ENCODE measurements at places on chromosomes 2 and 18.

DNA sequence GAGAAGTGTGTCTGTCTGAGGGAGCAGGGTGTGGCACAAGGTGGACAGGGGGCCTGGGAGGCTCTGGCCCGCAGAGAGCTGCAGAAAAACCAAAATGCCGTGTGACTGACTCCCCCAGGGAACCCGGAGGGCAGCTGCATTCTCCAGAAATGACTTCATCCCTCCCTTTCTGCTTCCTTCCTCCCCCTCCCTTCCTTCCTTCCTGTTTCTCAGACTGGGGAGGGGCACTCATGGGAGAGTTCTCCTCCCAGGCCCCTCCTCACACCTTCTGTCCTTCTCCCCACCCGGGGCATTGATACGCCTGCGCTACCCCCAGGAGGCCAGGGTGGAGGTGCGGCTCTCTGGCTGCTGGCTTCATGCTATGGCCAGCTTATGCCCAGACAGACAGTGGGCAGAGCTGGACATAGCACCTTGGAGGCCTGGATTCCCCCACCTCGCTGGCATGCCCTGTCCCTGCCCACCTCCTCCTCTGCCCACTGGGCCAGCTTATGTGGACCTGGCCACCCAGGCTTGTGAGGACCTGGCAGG, 8.2 kb upstream of the GPR17 start:
- no peak for DNase-seq

- no peak for DNase-seq
Measured at GRCh38 chr2:154447727-154448418, 250.6 kb upstream of the KCNJ3 start.

DNA sequence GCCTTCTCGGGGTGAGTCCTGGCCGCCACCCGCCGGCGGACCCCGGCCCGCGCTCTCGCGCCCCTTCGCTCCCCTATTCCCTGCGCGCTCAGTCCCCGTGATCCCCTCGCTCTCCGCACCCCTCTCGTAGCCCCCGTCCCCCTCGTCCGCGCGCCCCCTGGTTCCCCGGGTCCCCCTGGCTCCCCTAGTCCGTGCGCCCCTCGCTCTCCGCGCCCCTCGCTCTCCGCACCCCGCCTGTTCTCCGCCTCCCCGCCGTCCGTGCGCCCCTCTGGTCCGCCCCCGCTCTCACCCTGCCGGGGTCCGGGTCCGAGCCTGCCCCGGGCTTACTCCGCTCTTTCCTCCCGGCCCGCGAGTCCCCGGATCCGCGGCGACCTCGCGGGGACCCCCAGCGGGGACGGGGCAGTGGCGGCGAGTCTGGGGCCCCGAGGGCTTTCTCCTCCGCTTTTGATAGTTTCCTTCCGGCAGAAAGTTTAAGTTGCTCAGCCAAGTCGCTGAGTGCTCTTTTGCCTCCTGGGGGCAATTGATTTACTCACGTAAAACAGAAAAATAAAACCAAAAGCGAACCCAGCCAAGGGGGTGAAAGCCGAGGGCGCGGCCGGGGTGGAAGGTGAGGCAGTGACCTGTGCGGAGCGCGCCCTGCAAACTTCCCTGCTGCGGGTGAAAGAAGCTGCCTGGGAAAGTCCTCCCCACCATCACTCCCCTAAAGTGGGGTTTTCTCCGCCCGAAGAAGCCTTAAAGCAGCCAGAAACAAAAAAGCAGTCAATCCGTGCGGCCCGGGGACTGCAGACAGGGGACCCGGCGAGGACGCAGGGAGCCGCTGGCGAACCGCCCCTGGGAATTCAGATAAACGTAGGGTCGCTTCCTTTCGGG, 568 bp downstream of the RAB31 start:
- no peak for DNase-seq

GRCh38 chr2:105725388-105725787, 19.3 kb upstream of the NCK2 start:
- DNase-seq: no peak

GRCh38 chr2:30964334-30965005, 157.2 kb upstream of the CAPN13 start:
- no peak for DNase-seq

DNA sequence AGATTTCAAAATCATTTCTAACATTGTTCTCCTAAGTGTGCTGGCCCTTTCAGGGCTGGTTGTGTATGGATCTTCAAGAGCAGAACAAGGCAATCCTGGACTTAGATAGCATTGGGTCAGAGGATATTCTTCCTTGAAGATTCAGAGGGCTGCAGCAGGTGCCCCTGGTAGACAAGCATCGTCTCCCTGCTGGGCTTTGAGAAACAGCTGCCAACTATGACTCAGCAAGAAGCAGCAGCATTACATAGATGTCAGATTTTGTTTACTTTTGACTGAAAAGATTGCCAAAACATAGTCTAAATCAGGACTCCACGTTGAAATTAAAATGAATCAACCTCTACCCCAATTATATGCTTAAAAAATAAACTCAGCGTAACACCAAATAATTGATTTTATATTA, 618.8 kb downstream of the SOCS6 start:
- no peak for DNase-seq

DNA sequence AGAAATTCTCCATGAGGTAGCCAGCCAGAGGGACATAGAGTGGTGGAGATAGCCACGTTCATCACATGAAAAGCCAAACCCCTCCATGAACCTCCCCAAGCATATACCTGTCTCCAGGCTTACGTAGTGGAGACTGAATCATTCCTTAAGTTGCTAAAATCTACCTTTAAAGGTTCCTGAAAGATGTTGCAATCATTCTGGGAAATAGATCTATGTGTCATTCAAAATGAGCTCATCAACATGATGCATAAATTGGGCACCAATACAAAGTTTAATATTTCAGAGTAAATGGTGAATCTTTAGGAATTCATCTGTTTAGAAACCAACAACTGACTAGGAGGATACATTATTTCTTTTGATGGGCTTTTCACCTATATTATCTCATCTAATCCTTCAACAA, 362.6 kb upstream of the ID2 start:
- no peak for DNase-seq

GRCh38 chr2:210199854-210200253, 25.4 kb downstream of the ACADL start:
- DNase-seq: no peak

- no peak for DNase-seq
Measured at GRCh38 chr18:41714872-41715271, 240.2 kb upstream of the PIK3C3 start.

- DNase-seq: no peak
Measured at GRCh38 chr18:3452750-3453539, 3.0 kb downstream of the TGIF1 start.

DNA sequence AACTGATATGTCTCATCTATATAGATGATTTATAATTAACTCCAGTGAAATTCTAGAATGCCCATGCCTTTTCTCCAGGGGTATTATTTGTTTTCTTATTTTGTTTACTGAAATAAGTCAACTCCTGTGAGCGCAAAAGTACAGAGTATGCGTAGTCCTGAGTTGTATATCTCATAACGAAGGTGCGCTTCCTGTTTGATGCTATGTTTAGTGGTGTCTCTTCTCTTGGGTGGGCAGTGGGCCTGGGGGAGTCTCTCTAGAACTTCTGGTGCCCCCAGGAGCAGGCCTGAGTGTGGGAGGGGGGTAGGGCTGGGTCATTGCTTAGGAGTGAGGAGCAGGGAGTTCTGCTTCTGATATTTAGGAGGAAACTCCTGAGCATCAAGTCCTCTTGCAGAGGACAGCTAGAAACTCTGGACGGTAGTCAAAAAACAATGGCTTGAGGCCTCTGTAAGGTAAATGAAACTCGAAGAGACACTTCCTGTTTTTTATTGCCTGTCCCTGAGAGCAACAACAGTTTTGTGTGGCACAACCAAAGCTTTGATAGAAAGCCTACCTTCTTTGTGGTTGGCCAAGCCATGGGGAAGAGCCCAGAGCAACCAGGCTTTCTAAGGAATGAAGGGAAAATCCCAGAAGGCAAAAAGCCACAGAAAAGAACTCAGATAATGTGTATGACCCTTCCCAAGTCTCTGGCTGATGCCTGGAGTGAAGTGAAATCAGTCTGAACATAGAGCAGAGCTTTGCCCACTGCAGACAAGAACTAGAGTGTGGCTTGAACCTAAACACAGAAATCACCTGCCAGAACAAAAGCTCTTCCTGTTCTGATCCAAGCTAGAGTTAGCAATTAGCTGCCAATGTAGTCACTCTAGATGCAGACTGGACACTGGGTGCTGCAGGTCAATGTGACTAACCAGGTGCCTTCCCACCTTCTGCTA, 8.5 kb upstream of the SP140L start:
- no peak for DNase-seq

DNA sequence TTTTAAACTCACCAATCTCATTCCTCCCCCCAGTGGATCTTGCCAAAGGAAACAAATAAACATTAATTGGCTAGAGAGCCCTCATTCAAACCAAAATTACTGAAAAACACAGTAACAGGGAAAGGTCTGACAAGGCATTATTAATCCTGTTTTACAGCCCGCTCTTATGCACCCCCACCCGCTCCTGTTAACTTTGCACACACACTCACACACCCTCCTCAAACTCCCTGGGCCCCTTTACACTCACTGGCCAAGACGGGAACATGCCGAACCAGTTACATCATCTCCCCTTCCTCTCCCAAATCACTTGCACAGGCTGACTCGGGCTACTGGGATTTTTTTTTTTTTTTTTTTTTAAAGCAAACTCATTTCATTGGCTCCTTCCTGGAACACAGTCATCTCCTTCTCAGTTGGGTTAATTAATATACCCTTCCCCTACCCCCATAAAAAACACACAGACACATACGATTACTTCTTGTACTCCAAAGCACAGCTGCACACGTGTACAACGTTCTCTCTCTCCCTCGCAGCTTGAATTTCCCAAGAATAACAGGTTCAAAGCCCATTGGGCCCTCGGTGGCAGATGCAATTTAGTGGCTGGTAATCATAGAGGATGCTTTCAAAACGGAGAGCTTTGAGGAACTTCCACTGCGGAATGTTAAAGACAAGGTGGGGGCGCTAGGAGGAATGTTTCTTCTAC, 31.8 kb downstream of the KLF7 start:
- DNase-seq: peak; percentile 90

GRCh38 chr2:168526641-168527040, 70.6 kb downstream of the CERS6 start:
- peak; percentile 67 for DNase-seq

DNA sequence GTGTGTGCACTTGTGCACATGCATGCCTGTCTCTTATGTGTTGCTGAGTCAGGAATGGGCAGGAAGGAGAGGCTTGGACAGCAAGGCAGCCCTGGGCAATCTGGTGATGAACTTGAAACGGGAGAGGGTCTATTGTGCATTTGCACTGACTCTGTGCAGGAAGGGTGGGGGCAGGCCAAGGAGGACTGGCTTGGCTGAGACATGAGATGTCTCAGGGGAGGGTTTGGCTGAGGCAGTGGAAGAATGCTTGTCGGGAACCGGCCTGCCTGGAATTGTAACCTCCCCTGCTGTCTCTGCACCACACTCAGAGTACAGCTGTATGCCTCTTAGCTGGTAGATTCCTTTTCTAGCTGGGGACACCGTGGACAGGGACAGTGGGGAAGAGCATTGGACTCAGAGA, 176.1 kb upstream of the TNP1 start:
- DNase-seq: peak; percentile 28

DNA sequence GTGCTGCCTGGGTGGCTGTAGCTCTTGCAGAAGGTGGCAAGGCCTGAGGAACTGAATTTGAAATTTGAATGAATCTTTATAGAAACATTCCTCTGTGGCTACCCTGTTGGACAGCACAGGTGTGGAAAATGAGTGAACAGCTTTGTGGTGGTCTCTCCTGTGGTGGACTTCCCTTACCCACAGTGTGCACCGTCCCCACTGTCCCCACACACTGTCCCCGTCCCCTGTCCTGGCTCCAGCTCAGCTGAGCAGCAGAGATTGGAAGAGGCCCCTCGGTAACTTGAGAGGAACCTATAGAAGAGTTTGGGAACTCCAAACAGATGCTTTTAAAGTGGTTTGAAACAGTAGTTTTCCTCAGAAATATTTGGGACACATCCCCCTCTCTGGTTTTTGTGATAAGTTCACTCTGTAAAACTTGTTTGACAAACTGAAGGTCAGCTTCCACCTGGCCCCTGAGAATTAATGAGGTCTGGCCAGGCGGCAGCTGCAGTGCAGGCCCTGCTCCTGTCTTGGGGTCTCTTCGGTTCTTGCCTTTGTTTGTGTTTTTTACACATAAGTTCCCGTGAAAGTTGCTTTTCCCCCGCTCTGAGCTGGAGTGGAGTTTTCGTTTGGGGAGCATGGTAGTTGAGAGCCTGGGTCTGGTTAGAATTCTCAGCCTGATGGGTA, 63.2 kb downstream of the ASAP2 start:
- no peak for DNase-seq

DNA sequence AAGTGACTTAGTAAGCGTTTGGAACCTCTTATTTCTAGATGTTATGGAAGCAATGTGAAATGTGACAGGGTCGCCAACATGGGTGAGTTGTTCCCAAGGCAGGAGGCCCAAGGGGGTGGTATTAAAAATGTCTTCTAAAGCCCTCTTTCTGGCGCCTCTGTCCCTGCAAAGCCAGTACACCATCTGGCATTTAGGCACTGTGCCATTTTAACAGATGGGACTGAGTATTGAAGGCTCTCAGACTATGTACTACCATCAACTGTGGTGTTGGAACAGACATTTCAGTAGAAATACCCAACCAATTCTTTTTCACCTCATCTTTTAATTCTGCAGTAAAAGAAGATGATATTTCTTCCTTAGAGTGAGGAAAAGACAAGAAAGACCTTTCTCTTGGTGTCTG, 384.5 kb upstream of the MMADHC start:
- DNase-seq: no peak

DNA sequence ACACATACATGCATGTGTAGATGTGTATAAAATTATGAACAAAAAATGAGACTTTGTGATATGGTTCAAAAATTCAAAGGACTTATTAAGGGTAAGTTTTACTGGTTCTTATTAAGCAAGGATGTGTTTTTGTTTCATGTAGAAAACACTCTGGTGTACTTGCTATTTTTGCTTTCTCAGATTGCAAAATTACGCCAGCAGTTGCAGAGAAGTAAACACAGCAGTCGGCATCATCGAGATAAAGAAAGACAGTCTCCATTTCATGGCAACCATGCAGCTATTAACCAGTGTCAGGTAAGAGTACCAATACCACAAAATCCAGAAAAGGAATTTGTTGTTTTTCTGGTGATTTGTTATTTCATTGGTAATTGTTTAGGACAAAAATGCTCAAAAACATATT, 91.3 kb downstream of the FAM117B start:
- no peak for DNase-seq

- DNase-seq: no peak
Measured at GRCh38 chr2:211875488-211875887, 663.1 kb downstream of the ERBB4 start.

GRCh38 chr2:228545748-228546145, 364.3 kb upstream of the SPHKAP start:
- DNase-seq: no peak

GRCh38 chr18:40250236-40250635, 1704.8 kb upstream of the PIK3C3 start:
- no peak for DNase-seq
